ENCODE measurements at places on chromosomes 11 and 22. TPM values are rescaled to one million over a fixed set of nuclear protein-coding genes. Genes with fewer than 3 reads are reported as not detected.

Gene ANO5
- total RNA-seq = 1.3 TPM

Gene OR4S2
- total RNA-seq = not detected

DNA sequence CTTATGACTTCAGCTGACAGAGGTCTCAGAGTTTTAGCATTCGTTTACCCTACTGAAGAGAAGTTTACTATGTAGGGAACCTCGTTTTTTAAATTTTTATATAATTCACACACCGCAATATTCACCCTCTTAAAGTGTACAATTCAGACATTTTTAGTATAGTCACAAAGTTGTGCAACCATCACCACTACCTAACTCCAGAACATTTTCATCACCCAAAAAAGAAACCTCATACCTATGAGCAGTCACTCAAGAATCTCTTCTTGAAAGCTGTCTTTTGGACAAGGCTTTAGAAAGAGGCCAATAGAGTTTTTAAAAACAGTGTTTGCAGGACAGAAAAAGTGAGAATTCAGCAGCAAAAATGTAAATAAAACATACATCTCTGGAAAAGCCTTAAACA is 39.5 kb upstream of the CLNS1A start:
- DNase-seq = no peak

DNA sequence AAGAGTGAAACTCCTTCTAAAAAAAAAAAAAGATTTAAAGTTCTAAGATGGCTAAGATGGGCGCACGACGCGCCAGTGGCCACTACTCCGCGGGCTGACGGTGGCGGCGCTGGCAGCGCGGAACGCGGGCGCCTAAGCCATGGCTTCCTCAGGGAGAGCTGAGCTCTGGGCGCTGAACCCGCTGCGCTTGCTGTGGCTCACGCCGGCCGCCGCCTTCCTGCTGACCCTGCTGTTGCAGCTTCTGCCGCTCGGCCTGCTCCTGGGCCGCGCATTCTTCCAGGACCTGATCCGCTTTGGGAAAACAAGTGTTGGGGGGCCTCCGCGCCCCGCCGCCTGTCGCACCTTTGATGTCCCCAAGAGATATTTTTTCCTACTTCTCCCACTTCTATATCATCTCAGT is 19.5 kb downstream of the OOSP3 start:
- DNase-seq = no peak

DNA sequence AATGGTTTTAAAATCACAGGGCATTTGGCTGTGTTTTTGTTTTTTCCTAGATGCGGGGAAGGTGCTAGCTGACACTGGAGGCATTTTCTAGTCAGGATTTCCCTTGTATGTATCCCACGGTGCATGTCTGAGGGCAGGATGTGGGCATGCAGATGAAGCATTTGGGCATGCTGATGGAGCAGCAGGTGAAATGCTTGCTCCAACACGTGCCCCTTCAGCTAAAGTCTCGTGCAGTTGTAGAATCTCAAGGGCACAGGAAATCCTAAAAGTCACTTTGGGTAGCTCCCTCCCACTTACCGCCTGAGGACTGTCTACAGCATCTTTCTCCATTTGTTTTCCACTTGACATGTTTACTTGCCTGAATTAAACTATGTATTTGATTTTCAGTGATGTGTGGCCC is 429.4 kb upstream of the B3GAT1 start:
- no peak for DNase-seq

- DNase-seq = no peak
These were observed 540 bp downstream of the MS4A14 start for GRCh38 chr11:60396799-60397198.

Measured in Daoy (cell line).